Stimulated activated CD8-positive, alpha-beta memory T cell treated with anti-CD3 and anti-CD28 coated beads, Interleukin-4, amount 100 ng/mL, for 24 hours (primary cell): ENCODE measurements at places on chromosomes 1 and 21.
A peak's percentile ranks its signal among the peaks of the same experiment; 100 is the strongest.

GRCh38 chr1:64000021-64000420, 203.4 kb upstream of the UBE2U start:
- no peak for DNase-seq

DNA sequence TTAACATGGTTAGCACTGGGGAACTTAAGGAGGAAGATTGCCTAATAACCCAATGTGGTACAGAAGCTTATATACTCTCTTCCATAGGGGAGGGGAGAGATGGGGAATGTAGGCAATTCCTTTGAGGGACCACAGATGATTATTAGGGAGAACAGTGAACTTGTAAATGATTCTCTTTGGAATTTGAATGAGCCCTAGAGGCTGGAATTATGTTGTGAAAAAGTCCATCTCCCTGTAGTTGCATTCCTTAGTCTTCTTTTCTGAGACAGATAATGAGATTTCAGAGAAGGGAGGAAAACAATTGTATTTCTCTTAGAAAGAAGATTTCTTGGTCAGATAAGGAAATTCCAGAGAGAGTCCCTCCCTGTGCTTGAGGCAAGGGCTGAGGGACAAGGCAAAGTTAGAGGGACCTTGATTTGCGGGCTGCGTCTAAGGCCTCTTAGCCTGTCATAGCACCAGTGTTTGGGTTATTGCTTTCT, 89.0 kb upstream of the HMCN1 start:
- DNase-seq, result no peak

DNA sequence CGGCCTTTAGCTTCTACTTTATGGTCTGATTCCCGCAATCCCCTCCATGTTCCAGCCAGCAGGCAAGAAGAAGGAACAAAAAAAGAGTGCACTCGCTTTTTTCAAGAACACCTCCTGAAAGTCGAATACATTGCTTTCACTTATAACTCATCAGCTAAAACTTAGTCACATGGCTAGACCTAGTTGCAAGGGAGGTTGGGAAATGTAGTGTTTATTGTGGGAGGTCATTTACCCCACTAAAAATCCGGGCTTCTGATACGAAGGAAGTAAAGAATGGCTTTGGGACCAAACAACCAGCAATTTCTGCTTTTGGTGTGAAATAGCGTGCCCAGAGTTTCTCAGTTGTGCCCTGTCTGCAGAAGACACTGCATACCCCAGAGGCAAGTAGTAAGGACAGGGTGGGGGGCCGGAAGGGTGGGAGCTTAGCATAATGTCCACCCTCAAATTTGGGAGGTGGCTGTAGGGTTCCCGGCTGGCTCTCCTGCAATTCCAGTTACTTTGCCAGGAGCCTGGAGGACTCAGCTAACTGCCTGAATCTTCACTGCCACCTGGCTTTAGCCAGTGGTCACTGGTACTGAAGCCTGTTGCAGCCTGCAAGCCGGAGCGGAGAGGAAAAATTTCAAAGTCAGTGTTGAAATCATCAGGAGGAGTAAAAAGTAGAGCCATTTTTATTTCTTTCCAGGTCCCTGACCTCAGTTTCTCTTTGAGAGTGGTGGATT, 57.7 kb upstream of the F3 start:
- no peak for DNase-seq

- DNase-seq, result no peak
These were observed 1.7 kb upstream of the IBA57 start for GRCh38 chr1:228163776-228164519.

DNA sequence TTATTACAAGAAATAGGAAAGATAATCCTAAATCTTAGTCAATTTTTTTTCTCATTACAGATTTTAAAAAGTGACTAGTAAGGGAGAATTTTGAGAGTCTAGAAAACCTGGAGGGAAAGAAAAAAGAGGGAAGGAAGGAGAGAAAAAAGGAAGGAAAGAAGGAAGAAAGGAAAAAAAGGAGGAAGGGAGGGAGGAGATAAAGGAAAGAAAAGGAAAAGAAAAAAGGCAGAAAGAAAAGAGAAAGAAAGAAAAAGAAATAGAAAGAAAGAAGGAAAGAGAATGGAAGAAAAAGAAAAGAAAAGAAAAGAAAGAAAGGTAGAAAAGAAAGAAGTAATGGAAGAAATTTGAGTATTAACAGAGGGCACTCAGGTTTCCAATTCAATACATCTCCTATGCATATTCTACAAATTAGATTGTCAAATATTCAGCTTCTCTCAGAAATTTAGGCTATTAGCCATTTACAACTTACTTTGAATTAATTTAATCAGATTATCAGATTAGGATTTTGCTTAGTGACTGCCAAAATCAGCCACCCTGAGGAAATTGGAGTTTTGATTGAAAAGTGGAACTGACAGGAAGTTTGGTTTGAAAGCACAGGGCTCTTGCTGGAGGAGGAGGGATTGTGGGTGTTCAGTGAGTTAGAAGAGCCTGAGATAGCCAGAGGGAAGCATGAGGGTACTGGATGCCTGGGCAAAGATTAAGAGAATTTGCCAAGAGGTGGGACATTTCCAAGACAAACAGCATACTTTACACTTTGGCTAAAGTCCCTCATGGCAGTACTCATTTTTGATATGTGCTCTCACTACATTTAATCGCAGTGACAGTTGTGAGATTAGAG, 677.8 kb downstream of the USP25 start:
- DNase-seq, result no peak

DNA sequence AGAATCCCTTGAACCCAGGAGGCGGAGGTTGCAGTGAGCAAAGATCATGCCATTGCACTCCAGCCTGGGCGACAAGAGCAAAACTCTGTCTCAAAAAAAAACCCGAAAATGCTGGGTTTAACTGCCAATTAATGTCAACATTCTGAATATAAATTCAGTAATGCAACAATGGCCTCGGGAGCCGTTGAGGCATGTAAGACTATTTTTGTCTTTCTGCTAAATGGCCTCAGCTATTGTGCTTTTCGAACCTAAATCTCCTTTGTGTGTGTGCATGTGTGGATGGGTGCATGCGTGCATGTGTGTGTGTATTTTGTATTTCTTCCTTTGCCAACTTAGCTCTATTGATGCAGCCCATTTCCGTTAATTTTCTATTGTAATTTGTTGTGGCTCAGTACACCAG, 31.6 kb downstream of the CLIC4 start:
- no peak for DNase-seq

GRCh38 chr1:203324105-203325025, 19.0 kb downstream of the BTG2 start:
- DNase-seq, result no peak

- peak; percentile 48 for DNase-seq
These were observed 260.5 kb downstream of the PRDM2 start for GRCh38 chr1:13960375-13960987.

- no peak for DNase-seq
These were observed 98.2 kb downstream of the RGL1 start for GRCh38 chr1:183903101-183903500.

DNA sequence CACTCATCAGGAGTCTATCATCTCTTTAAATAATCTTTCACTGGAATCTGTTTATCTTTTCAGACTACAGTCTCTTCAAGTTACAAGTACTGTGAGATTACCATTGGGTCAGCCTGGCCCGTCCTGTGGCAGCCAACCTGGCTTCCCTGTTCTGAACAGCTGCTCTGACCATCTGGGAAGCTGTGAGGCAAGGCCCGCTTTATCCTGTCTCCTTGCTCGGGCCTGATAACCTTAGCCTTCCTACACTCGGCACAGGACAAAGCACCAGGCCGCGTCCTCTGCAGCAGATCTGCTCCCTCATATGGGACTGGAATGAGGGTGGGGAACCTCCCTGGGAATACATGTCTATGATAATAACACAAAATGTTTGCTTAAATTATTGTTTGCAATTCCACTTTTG, 113.3 kb downstream of the PTPN14 start:
- DNase-seq, result no peak
